Effector memory CD4-positive, alpha-beta T cell (primary cell): ENCODE measurements at places on chromosomes 1 and 21.

GRCh38 chr1:115265099-115265498, 73.0 kb downstream of the NGF start:
- DNase-seq: no peak

- no peak for DNase-seq
Observed at GRCh38 chr1:98761219-98761865, 99.8 kb downstream of the SNX7 start.

DNA sequence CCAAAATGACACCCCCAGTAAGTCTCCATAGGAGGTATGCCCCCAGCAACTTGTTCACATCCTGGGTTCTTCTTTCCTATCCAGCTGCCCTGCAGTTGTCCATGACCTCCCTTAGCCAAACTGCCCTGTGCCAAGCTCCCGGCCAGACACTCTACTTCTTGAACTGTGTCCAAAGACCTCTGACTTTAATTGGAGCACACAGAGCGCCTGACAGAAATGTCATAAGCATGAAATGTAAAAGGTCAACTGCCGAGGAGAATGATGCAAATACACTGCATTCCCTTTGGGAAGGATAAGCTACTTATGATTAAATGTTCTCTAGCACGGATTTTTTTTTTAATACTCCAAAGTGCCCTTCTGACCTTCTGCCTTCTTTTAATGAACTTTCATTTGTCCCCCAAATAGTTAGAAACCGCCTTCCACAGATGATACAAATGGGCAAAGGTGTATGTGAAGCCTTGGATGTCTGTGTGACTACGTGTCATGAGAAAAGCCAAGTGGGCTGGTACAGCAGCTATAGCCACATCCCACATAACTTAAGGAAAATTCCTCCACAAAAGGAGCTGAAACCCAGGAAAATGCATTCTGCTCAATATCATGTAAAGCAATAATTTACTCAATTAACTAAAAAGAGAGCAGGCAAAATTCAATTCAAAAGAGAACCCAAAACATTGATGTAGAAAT, 26.8 kb downstream of the PALMD start:
- no peak for DNase-seq

GRCh38 chr1:170885551-170885950, 49.8 kb upstream of the MROH9 start:
- no peak for DNase-seq

- DNase-seq: no peak
Observed at GRCh38 chr1:168976267-168976666, 130.2 kb upstream of the ATP1B1 start.

DNA sequence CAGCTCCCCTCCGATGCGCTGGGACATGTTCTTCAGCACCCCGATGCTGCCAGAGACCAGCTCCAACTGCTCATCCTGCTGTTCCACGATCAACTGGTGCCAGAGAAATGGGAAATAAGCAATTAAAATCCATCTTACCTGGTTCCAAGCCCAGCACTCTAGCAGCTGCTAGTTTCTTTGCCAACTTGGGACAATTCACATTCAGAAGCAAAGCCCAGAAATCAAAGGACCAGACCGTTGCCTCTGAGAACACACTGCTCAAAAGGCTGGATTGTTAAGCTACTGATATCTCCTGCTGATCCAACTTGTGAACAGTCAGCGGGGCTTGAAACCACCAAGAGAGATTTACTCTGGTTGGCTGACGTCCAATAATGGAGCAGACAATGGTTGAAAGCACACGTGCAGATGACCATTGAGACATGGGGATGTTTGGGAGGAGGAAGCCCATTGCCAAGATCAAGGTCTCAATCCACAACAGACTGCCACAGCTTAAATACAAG, 34.4 kb downstream of the STX6 start:
- DNase-seq: no peak

- no peak for DNase-seq
Observed at GRCh38 chr1:234893359-234893724, 235.3 kb downstream of the TOMM20 start.

DNA sequence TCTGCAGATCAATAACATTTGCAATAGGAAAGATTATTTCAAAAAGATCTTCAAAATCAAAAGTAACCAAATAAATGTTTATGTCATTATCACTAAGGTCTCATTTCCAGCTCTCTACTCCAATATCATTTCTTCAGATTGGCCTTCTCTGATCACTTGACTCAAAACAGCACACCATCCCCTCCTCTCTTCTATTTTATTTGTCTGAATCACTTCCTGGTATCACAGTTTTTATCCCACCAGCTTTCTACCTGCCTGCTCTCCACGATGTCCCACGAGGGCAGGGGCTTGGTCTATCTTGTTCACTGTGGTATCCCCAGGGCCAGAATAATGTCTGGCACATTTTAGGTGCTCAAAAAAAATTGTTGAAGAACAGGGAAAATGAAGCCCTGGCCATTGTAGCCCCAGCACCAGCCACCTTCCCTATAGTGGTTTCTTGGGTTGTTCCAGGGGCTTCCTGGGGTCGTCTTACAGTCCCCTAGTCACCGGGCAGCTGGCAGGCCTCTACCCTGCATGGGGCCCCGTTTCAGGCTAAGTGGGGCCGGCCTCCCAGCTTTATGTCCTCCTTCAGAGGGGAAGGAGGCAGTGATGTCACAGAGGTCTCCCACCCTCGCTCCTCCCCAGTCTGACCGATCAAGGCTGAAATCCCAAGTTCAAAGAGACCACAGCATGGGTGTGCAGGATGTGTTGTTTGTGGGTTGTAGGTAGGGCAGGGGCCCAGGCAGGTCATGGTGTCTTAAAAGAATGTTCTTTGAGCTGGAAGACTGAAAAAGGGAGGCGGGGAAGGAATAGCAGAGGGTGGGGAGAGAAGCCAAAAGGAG, 3.5 kb upstream of the PADI1 start:
- DNase-seq: no peak

- peak; percentile 31 for DNase-seq
Observed at GRCh38 chr1:44810101-44810761, 1.9 kb downstream of the BTBD19 start.

- DNase-seq: no peak
Observed at GRCh38 chr1:24483441-24483840, 19.2 kb upstream of the RCAN3 start.

GRCh38 chr1:157162345-157162744, 24.1 kb upstream of the ETV3 start:
- DNase-seq: no peak

DNA sequence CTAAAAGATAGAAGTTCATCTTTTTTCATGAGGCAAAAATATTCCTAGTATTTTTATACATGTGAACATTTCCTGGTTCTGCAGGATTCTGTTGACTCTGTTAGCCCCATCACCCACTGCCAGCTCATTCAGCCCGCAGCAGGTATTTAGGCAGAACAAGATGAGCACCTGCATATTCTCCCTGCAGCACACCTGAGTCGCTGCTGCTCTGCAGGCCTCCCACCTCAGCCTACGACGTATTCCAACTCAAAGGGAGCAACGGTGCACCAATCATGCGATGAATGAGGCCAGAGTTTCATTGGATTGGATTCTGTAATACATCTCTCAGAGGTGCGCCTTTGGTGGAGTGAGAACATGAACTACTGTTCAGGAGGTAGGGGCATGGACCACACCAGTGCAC, 87.6 kb downstream of the CNIH3 start:
- no peak for DNase-seq

GRCh38 chr1:229229137-229229720, 41.7 kb upstream of the RAB4A start:
- DNase-seq: no peak

DNA sequence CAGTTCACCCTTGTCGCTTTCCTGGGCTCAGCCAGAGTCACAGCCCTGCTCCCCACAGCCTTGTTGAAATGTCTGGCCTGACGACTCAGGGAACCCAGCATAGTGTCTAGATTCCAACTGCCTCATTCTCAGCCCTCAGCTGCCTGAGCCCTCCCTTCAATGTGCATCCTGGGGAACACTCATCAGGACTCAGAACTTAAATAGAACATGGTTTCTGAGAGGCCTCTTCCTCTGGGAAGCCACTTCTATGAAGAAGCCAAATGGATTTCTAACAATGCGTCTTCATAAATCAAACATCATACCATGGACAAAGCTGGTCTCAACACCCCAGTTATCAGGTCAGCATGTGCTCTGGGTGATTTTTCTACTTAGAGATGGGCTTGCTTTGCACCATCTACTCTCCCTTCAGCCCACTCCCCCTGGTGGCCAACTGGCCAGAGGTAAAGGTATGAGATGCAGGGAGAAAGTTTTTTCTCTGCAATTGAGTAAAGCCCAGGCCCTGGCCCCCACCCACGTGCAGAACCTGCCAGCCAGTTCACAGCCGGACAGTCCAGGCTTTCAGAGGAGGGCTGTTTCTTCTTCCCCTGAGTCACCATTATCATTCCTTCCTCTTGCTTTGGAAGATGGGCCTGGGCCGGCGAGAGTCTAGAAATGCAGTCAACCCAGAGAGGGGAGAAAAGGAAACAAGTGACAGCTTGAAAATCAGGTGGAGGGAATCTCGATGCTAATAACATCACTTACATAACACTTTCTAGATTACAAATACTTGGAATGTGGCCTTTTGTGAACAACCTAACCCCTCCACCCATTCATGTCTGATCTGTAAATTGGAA, 32.1 kb downstream of the CD244 start:
- peak; percentile 47 for DNase-seq

GRCh38 chr1:110420874-110421793, 13.6 kb upstream of the LAMTOR5 start:
- no peak for DNase-seq

GRCh38 chr1:2537784-2538115, 7.7 kb upstream of the HES5 start:
- DNase-seq: no peak

GRCh38 chr1:206680279-206680678, 4.4 kb upstream of the MAPKAPK2 start:
- DNase-seq: no peak

GRCh38 chr1:108816049-108816893, 40.6 kb downstream of the AKNAD1 start:
- DNase-seq: no peak

DNA sequence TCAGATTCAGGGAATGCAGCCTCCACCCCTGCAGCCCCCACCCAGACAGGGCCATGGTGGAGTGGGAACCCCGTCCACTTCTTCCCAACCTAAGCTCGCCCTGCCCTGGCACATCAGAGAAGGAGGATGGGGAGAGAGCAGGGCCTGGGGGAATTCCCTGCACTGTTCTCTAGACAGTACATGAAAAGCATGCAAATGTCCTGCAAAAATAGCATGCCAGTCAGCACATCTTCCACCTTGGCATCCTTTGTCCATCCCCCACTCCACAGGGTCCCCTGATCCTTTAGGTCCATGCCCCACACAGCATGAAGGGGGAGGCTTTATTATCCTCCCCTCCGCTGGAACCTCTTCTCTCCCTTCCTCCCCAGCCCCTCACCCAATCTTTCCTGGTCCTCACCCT, 35.0 kb upstream of the RD3 start:
- DNase-seq: no peak

GRCh38 chr1:24714859-24715520, 30.3 kb upstream of the CLIC4 start:
- DNase-seq: no peak

DNA sequence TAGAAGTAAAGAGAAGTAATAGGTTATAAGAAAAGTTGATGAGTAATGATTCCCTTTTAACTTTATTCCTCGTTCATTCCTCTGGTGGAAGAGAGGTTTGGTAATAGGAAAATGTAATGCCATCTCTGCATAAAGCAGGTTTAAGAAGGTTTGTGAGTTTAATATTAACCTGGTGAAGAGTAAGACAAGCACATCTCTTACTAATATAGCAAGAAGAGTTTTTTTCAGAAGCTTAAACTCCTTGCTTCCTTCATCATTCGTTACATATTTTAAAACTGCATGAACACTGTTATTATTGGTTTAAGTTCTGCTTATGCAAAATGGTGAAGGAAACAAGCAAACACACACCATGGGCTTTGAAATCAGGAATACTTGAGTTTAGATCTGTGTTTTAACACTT, 9.2 kb upstream of the PLA2G4A start:
- DNase-seq: no peak

DNA sequence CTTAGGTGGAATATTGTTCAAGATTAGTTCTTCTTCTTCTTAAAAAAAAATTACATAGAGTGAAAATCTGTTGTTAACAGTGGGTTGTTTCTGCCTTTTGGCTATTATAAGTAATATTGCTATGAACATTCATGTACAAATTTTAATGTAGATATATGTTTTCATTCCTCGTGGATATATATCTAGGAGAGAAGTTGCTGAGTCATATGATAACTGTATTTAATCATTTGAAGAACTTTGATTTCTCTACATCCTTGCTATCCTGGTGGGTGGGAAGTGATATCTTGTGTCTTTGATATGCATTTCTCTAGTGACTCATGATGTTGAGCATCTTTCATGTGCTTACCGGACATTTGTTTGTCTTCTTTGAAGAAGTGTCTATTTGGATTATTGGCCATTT, 29.9 kb downstream of the MAST2 start:
- no peak for DNase-seq

- DNase-seq: no peak
Observed at GRCh38 chr1:63408331-63408730, 40.9 kb downstream of the ALG6 start.

- no peak for DNase-seq
Observed at GRCh38 chr1:20248971-20249612, 41.6 kb upstream of the VWA5B1 start.

- DNase-seq: no peak
Observed at GRCh38 chr21:45525910-45526306, 16.3 kb downstream of the SLC19A1 start.

DNA sequence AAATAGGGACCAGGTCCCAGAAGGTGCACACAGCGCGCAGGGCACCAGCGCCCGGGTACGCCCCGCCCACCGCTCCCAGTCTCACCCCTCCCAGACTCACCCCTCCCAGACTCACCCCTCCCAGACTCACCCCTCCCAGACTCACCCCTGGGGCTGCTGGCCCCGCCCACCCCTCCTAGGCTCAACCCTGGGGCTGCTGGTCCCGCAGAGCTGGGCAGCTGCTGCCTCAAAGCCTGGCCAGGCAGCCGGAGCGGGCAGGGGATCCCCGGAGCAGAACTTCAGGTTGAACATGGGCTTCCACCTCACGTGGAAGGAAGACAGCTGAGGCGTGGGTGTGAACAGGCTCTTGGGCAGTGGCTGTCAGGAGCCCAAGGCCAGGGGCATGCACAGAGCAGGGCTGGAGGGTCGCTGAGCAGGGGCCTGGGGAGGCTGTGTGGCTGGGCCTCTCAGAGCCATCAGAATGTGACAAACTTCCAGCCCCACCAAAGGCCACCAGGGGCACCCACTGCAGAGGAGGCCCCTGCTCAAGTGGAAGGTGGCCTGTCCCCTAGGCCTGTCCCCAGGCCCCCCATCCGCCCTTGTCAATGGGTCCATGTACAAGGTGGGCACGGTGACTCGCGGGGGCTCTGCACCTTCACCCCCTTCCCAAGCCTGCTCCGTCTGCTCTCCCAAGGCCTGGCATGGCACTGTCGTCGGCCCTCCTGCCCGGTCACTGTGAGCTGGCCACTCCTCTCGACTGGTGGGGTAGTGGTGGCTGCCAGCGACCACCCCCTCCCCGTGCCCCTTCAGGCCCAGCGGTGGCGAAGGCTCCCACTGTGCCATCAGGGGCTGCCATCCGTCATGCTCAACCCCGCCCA, 20.4 kb upstream of the SUMO3 start:
- no peak for DNase-seq

- DNase-seq: no peak
Observed at GRCh38 chr1:30411206-30411605, 312.2 kb downstream of the MATN1 start.

GRCh38 chr1:188584119-188584518, 1755.4 kb downstream of the PLA2G4A start:
- no peak for DNase-seq
